ENCODE measurements at places on chromosomes 7 and 10.

DNA sequence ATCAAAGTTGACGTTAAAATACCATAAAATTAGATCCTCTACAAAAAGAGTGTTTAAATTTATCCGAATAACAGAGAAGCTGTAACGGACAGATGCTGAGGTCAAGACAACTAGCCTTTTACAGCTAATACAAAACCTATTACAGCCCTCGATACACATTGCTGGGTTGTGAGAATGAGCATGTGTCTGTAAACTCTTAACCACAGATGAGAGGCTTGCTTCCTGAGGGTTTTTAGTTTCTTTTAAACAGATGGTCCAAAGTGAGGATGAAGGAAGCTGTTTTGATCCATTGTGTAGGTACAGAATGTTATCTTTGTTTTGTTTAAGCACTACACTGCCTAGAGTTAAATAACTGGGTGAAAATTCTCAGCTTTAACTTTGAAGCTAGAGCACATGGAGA is 578.2 kb downstream of the PARD3 start:
- DNase-seq: no peak

- DNase-seq: no peak
Measured at GRCh38 chr7:30877015-30877769, 34.5 kb upstream of the AQP1 start.

GRCh38 chr7:116271161-116271913 is 61.0 kb downstream of the TES start:
- DNase-seq: no peak

- DNase-seq: no peak
Measured at GRCh38 chr7:20466543-20467021, 135.9 kb downstream of the ITGB8 start.

DNA sequence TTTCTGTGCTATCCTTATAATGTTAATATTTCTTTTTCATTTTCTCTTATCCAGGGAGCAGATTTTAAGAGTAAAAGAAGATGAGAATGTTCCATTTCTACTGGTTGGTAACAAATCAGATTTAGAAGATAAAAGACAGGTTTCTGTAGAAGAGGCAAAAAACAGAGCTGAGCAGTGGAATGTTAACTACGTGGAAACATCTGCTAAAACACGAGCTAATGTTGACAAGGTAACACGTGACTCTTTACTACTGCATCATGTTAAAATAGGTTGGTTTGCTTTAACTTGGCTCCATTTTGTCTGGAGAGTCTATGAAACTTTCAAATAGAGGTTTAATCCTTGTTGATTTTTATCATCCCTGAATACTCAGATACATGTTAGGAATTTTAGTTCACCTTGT is 73.3 kb downstream of the RALA start:
- no peak for DNase-seq

DNA sequence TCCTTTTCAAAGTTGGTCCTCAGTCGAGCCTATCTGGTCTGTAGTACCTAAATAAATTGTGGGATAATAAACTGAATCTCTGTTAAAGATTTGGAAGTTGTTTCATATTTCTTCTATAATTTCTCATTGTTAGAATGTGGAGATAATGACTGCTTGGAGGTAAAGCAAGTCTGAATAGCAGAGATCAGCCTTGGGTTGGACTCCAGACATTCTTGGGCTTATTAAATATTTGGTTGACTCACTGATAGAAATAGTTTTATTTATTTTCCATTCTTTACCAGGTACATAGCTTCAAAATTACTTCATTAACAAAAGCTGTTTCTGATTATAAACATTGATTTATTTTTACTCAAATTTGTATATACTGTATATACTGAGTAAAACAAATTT is 34.3 kb downstream of the TPST1 start:
- DNase-seq: no peak

DNA sequence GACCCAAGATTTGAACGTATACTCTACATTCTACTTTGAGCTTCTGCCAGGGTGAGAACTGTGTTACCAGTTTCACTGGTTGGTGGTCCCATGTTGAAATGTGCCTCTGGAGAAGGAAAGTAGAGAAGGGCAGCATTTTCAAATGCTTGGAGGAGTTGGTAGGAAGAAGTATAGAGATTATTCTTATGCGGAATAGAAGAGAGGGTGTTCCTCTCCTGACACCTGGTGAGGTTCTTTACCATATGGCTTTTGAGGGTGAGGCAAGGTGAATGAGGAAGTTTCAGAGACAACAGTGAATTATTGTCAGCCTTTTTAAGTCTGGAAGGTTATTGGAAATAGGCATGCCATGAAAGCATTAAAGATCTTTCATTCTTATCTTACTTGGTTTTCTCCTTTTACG is 34.3 kb downstream of the R3HCC1L start:
- no peak for DNase-seq

All from sciatic nerve (tissue), 2 donors.